ENCODE measurements at places on chromosomes 16 and 17.

GRCh38 chr17:80625627-80626026 lies 81.0 kb downstream of the RPTOR start:
- DNase-seq: no peak

DNA sequence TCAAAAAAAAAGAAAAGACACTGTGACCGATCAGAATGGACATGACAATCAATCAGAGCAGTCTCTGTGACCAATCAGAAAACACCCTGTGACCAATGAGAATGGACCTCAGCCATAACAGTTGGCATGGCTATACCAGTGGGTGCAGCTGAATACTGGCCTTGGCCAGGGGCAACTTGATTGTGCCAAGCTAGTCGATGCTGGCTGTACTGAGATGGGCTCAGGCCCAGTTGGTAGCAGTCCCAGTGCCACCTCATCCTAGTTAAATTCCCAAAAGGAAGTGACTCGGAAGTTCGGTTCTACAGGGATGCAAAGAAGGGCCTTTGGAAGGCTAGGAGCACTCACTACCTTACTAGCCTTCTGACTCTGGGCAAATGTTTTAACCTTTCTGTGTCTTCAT lies 37.2 kb upstream of the BCO1 start:
- no peak for DNase-seq

DNA sequence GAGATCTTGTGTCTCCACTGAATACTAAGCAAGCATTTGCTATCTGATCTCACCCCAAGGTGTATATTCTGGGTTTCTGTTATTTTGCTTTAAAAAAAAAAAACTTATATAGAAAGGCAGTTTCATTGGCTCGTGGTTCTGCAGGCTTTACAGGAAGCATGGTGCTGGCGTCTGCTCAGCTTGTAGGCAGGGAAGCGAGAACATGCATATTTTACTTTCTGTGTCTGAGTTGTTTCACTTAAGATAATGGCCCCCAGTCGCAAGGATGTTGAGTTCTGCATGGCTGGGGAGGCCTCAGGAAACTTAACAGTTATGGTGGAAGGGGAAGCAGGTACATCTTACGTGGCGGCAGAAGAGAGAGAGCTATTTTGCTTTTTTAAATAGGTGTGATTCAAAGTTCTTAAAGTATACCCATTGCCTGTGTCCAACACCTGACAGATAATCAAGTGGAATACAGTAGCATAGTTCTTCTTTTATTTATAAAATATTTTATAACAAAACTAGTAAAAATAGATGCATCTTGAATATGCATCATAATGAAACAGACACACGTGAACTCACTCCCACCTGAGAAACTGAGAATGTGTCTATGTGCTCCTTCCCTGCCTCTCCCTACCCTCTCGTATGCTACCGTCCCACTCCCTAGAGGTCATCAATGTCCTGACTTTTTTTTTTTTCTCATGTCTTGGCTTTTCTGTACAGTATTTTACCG lies 15.4 kb upstream of the ARHGAP17 start:
- no peak for DNase-seq

GRCh38 chr17:73743518-73744201 lies 99.4 kb upstream of the SDK2 start:
- no peak for DNase-seq

DNA sequence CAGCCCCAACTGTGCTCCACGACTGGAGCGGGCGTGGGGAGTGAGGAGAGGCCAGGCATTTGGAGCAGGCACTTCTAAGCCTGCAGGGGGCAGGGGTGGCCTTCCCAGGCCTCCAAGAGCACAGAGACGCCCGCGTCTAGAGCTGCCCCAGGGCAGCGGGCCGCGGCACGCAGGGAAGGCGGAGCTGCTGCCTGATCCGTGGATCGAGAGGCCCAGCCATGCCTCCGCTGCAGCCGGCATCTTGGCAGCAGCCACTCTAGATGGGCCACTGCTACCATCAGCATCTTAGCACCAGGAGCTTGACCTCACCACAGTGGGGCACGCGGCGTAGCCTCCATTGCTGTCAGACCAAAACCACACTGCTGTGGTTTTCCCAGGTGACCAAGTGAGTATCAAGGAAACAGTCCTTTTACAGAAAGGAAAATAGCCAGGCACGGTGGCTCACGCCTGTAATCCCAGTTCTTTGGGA lies 20.4 kb upstream of the WDR45B start:
- DNase-seq: peak; percentile 48

DNA sequence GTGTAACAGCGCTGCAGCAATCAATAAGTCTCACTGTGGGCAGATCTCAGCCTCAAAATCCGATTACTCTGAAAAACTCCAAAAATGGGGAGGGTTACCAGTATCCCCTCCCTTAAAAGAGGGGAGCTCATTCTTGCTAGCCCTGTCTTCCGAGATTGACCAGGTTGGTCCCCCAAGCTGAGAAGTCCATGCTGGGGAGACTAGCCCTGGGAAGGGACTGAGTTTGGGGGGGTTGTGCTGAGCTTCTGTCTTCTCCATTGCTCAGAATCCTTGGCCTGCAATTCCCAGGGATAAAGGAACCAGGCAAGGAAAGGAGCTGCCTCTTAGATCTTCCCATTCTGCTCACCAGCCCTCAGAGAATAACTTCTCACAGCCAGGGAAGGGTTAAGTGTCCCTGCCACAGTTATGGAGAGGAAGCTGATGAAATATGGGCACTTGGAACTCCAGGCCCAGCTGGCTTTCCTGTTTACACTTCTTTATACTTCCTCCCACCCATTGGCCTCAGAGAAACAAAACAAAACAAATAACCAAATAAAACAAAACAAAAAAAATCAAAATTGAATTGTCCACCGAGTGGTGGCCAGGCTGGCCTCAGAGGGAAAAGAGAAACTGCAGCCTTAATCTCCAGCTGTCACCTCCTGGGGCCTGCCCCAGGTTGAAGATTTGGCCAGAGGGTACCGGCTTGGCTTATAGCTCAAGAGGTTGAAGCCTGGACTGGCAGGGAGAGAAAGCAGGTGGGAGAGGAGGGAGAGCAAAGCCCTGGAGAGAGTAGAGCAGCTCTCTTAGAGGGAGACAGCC lies 2.6 kb downstream of the HOXB3 start:
- no peak for DNase-seq

GRCh38 chr16:82859662-82860061 lies 232.9 kb downstream of the CDH13 start:
- no peak for DNase-seq

DNA sequence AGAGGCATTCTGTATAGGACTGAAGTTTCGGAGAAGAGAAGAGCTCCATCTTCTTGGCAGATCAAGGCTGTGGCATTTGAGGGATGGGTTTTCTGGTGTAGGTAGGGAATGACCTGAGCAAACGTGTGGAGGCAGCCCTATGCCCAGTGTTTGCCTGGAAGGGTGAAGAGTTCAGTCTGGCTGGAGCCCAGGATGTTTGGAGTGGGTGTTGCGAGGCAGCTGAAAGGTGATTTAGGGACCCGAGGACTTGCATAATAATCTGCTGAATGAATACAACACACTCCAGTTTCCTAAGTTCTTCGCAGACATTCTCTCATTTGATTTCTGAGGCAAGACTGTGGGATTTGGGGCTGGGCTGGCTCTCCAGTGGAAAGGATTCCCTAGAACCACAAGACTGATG lies 186.2 kb downstream of the CYLD start:
- no peak for DNase-seq

GRCh38 chr17:41415411-41415810 lies 9.0 kb downstream of the KRT37 start:
- DNase-seq: no peak

DNA sequence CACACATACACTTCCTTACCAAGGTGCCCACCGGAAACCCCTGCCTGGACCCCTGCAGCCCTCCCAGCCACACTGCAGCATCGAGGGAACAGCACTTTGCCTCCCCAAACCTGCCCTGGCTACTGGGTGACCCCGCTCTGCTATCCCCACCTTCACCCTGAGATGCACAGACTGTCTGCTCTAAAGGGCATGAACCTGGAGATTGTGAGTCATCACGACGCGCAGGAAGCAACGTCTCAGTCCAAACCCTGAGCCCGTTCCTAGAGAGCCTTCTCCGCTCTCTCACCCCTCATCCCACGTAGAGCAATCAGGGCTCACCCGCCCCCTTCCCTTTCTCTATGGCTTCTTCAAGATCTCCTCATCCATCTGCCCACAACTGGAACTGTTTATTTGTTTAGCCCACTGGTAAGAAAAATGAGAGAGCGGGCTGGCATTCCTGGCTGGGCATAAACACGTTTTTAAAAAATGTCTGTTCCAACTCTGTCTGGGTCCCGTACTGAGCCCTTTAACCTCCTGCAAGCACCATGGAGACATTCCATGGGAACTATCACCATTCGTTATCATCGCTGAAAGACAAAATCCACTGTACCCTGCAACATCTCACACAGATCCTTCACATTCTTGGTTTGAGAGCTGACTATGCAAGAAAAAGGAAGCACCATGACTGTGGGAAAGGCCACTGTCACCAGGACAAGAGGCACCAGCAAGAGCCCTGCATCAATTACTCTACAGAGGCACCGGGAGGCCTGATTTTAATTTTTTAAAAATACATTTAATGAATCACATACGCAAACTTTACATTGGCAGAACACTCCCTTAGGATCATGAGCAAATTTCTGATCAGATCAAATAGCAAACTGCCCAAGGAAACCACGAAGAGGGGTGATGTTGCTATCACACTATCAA lies 28.2 kb downstream of the ZFHX3 start:
- DNase-seq: no peak

DNA sequence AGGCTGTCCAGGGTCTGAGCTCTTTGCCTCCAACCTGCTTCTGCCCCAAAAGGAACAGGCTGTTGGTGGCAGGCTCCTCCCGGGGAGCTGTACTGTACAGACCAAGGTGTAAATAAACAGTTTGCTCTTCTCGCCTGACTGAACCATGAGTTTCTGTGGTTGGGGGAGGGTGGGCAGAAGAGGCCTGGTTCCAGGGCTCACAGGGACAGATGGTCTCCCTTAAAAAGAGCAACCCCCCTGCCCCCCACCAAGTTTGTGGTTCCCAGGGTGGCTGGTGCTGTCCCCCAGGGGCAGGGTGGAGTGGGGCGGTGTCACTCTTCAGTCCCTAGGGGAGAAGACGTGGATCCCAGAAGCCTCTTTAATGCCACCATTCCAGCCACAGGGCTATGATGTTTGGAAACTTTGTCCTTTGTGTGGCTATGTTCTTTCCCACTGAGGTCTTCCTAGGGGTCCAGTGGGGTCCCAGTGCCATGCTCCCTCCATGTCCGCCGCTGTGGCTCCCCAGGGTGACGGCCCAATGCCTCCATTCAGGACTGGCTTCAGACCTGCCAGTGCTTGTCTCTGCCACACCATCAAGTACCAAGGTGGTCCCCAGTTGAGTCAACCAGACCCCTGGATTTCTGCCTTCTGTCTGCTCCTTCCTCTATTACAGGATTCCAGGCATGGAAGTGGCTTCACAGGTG lies 146.7 kb downstream of the RAB11FIP4 start:
- DNase-seq: no peak

DNA sequence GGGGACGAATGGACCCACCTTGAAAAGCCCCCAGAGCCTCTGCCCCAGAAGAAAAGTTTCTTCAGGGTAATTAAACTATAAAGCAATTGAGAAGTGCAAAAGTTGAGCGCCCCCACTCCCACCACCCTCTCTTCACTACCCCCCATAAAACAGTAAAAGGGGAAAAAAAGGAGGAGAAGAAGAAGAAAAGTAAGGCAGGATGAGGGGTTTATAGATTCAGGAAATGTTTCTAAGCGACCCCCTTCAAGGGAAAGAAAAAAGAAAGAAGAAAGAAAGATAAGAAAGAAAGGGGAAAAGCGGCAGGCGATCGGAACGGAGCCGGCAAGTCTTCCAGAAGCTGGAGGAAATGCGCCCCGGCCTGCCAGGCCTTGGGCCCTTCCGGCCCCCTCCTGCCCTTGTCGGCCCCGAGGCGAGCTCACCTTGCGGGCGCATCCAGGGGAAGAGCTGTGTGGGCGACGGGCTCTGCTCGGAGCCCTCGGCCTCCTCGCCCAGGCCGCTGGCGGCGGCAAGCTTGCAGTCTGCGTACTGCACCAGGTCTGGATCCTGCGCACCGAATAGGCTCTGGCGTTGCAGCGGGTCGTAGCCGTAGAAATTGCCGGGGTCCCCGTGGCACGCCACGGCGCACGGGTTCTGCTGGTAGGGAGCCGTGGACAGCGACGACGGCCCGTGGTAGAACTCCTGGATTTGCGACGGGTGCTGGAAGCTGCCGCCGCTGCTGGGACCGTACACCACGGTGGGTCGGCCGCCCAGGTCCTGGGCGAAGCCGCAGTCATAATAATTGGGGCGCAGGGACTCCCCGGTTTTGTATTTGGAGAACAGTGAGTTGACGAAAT lies 1.0 kb downstream of the HOXB8 start:
- DNase-seq: no peak

All from stimulated activated CD4-positive, alpha-beta T cell treated with anti-CD3 and anti-CD28 coated beads, TNF-alpha, amount 100 ng/mL, for 24 hours (primary cell).